ENCODE measurements at places on chromosomes 13 and 19.
A peak's percentile ranks its signal among the peaks of the same experiment; 100 is the strongest.

DNA sequence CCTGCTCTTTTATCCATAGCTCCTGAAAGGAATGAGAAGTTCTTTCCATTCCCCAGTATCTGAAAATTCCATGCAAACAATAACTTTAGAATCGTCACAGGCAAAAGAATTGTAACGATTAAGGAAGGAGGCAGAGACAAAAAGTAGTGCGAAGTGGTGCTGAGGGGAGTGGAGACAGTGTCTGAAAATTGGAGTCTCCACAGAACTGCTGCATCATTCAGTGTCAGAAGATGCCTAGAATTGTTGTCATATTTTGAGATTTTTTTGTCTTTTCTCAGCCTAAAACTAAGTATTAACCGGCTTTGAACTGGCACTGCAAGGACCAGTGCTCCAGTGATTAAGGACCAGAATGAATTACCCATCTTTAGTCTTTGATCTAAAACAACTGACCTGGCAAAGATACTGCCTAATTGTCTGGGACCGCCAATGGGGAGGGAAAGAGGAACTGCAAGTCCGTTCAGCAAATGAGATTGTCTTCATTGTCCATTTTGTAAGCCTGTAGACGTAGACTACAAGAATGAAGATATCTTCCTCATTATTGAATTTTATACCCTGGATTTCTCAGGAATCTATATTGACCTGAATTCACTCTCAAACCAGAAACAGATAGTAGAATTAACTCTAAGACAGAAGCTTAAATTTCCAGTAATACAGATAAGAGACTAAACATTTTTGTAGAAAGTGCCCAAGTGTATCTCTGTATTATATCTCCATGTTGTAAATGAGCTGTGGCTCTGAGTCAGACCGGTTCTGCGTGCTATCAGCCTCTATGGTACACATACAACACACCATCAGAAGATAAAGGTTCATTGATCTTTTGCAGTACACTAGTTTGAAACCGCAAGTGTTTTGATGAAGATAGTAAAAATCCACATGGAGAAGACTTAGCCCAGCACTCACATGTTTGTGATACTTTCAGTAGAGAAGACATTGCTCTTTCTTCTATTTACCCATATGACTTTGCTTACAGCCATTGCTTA is 293.2 kb downstream of the EFNB2 start:
- DNase-seq = no peak

DNA sequence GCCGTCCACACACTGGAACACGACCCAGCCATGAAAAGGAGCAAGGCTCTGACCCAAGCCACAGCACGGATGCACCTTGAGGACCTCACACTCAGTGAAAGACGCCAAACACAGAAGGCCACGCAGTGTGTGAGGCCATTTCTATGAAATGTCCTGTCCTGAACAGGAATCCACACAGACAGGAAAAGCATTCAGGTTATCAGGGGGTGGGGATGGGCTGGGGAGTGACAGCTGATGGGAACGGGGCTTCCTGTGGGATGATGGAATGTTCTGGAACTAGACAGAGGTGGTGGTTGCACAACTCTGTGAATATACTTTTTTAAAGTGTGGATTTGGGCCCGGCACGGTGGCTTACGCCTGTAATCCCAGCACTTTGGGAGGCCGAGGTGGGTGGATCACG is 30.6 kb downstream of the GPX4 start:
- DNase-seq = no peak

- no peak for DNase-seq
These were observed 3.8 kb upstream of the ACTL9 start for GRCh38 chr19:8702350-8702749.

- DNase-seq = no peak
These were observed 124.4 kb downstream of the SIPA1L3 start for GRCh38 chr19:38031423-38031770.

DNA sequence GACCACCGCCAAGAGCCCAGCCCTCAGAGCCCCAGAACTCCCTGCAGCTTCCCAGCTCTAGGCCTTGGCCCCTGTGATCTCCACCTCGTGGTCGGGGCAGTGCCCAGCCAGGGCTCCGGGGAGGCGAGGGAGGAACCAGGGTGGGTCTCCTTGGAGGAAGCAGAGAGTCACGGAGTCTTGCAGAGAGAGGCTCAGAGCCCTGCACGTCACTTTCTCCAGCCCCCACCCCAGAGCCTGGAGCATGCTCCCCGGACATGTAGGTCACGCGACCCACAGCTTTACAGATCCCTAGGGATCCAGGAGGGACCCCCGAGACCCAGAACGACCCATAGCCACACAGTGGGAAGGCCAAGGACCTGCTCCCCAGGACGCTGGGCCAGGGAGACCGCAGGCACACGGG is 11.9 kb downstream of the GADD45B start:
- DNase-seq = no peak

GRCh38 chr13:27140060-27140459 is 31.6 kb downstream of the USP12 start:
- no peak for DNase-seq

- DNase-seq = no peak
These were observed 416.9 kb downstream of the IRS2 start for GRCh38 chr13:109369353-109370052.

- no peak for DNase-seq
These were observed 23.0 kb upstream of the PLPP2 start for GRCh38 chr19:313988-314815.

DNA sequence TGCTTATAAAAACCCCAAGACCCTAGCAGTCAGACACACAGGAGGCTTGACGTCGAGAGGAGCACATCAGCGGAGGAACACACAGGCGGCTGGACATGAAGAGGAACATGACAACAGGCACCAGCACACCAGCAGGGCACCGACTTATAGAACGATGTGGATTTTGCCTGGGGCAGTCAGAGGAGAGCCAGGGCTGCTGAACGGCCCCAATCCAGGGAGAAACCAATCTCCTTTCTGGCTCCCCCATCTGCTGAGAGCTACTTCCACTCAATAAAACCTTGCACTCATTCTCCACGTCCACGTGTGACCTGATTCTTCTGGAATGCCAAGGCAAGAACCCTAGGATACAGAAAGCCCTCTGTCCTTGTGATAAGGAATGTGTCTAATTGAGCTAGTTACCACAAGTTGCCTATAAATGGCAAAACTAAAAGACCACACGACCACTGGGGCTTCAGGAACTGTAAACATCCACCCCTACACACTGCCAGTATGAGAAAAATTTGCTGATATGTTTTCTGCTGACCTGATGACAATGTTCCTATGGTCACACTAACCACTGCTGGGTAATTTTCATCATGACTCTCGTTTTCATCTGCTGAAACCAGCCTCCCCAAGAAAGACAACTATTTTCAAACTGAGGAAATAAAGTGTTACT is 35.8 kb upstream of the CEACAM21 start:
- no peak for DNase-seq

- DNase-seq = no peak
These were observed 313.1 kb upstream of the MAB21L1 start for GRCh38 chr13:35789335-35790165.

GRCh38 chr13:94308832-94309231 is 170.7 kb downstream of the DCT start:
- DNase-seq = no peak

GRCh38 chr13:22903301-22903700 is 277.5 kb upstream of the SGCG start:
- no peak for DNase-seq

DNA sequence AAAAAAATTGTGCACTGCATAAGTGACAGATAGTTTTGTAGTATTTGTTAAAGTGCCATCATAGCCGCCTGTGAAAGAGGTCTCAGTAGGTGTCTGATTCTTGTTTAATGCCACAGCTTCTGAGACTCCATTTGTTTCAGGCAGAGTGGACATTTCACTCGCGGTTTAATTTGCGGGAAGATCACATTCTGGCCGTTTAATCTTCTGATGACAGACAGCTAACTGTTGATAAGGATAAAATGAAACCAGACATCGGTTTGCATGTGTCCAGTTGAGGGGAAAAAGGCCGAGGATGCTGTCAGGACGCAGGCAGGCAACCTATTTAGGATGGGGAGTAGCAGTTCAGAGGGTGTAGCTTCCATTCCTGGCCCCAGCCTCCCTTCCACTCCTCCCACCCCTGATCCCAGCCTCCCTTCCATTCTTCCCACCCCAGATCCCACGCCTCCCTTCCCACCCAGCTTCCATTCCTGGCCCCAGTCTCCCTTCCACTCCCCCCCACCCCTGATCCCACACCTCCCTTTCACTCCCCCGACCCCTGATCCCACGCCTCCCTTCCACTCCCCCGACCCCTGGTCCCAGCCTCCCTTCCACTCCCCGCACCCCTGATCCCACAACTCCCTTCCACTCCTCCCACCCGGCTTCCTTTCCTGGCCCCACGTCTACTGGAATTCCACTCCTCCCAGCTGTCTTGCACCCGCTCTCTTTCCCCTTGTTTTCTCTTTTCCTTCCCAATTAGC is 23.8 kb downstream of the ATP11A start:
- DNase-seq = no peak

- DNase-seq = no peak
These were observed 1.6 kb downstream of the GPC5 start for GRCh38 chr13:91400063-91400399.

- DNase-seq = no peak
These were observed 19.4 kb upstream of the GPR18 start for GRCh38 chr13:99277629-99278028.

DNA sequence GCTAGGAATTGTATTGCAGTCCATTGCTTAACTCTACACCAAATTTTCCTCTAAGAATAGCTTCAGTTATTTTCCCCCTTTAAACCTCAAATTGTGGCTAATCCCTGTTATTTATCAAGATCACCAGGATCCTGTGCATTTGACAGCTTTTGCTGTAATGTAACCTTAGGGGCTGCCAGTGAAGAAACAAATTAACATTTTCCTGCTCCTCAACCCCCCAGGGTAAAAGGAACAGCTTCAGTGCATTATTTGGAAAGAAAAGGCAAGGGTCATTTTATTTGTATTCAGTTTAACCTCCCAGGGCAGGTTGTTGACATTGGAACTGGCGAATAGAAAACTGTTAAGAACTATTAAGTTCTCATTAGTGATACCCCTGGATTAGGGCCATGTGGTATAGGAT is 57.0 kb downstream of the PCDH20 start:
- no peak for DNase-seq

DNA sequence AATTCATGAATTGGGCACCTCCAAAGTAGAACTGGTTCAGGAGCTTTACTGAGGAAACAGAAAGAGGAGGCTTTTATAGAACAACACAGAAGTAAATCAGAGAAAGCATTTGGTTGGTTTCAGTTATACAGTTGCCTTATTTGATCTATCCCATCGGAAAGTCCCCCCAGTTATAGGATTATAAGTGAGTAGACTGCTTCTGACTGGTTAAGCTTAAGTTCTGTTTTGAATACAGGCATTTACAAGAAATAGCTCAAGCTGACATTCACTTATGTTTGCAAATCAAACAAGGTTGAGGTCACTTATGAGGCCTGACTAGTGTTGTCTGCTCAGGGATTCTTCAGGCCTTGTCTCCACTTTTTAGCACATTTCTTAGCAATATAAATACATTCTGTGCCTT is 857.4 kb downstream of the EFNB2 start:
- no peak for DNase-seq

- DNase-seq = no peak
These were observed 882.1 kb downstream of the UQCRFS1 start for GRCh38 chr19:28330831-28331230.

GRCh38 chr13:24187185-24187584 is 26.7 kb downstream of the SPATA13 start:
- no peak for DNase-seq

- DNase-seq = peak; percentile 64
These were observed 57.1 kb downstream of the ZNF568 start for GRCh38 chr19:36973021-36973843.

DNA sequence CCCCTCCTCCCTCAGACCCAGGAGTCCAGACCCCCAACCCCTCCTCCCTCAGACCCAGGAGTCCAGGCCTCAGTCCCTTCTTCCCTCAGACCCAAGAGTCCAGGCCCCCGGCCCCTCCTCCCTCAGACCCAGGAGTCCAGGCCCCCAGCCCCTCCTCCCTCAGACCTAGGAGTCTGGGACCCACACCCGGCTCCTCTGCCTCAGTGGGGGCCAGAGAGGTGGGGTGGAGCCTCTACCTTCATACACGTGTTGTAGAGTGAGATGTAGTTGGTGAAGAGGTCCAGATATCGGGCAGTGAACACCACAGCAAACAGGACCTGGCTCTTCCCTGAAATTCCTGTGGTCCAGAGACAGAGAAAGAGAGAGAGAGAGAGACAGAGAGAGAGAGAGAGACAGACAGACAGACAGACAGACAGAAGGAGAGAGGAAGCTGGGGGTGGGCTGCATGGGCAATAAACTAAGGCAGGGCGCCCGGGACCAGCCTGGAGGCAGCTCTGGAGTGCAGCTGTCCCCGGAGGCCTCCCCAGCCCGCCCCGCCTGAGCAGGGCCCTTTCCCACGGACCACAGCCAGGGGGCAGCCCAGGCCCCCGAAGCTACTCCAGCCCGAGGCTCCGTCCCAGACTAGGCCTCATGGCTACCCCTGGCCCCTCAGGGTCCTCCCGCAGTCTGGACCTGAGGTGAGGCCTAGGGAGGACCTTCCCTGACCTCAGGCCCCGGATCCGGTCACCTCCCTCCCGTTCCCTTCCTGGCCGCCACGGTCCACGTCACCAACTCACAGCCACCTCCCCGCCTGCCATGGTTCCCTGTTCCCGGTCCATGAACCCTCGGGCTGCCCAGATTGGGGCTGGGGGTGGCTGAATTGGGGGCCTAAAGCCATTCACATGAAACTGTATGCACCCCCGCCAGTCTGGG is 907 bp downstream of the KDELR1 start:
- no peak for DNase-seq

GRCh38 chr19:50708179-50708879 is 11.3 kb downstream of the SHANK1 start:
- no peak for DNase-seq

DNA sequence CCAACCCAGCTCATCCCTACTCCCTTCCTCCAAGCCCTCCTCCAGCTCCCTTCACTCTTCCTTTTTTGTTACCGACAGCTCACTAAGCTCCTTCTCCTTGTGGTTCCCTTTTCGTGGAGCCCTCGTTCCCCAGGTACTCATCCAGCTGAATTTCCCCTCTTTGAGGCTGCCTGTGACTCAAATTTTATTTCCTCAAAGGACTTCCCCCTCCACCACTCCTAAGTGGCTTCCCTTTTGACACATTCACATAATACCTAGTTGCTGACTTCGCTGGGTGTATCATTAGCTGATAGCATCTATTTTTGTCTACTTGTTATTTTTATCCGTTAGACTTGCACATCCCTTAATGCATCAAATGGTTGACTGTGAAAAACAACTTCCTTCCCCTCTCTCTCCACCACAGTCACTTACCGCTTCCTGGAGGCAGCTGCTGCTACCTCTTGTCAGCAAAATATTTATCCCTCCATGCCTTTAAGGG is 14.5 kb downstream of the FFAR2 start:
- DNase-seq = no peak

DNA sequence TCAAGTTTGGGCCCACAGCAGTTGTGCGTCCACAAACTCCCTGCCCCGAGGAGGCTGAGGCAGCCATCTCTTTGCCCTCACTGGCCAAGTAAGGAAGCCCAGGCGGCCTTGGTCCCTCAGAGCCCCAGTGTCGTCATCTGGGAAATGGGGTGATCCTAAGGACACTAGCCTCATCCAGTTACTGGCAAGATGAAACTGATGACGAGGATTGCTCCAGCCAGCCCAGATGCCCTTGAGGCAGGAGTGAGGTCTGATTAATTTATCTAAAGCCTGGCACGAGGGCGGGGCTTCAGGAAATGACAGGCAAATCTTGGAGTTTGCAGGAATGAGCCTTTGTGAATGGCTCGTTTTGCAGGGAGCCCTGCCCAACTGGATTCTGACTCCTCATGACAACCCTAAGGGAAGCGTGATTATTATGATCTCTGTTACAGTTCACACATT is 5.6 kb downstream of the LIPE start:
- no peak for DNase-seq
